ENCODE measurements at places on chromosomes 2 and 18.

GRCh38 chr2:85933753-85934594 is 45.2 kb upstream of the ST3GAL5 start:
- DNase-seq: no peak

DNA sequence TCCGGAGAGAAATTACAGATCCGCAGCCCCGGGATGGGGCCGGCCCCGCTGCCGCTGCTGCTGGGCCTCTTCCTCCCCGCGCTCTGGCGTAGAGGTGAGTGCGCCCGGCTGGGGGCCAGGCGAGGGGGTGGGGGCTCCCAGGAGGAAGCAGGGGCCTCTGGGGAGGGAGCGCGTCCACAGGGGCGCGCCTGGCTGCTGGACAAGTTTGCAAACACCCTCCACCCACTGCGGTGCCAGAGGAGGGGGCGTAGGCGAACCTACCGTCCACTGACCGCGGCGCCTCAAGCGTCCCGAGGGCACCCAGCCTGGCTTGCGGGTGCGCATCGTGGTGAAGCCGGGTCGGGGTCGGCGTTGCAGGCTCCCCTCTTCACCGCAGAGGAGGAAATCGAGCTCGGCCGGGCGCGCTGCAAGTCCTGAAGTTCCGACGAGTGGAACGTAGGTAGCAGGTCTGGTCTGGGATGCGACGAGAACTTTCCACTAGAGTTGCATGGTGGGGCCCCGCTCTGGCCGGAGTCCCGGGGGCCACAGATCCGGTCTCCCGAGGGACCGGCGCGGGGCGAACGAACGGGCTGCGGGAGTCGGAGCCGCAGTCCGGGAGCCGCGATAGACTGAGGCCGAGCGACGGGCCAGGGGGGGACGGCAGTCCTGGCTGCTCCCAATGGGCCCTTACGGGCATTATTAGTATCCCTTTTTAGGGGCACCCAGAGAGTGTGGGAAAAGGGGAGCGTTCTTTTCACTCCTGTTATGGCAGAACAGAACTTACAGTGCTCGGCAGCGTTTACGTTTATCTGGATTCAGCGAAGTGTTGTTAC is 502 bp downstream of the MERTK start:
- DNase-seq: no peak

- no peak for DNase-seq
Observed at GRCh38 chr18:48191494-48191893, 217.7 kb downstream of the ZBTB7C start.

DNA sequence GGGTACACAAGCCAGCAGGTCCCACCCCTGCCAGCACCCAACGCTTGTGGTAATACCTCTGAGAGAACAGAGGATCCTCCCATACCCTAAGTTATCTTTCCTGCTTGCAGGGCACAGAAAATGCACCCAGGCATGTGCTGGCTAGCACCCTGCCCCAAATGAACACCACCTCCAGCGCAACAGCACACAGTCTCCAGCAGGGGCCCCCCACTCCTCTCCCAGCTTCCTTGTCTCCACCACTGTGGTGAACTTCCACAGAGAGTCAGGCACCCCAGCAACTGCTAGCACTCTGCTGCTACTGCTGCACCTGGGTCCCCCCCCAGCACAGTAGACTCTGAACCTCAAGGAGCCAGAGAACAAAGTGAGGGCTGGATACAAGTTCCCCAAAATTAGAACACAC is 216.8 kb upstream of the CNTNAP5 start:
- no peak for DNase-seq

DNA sequence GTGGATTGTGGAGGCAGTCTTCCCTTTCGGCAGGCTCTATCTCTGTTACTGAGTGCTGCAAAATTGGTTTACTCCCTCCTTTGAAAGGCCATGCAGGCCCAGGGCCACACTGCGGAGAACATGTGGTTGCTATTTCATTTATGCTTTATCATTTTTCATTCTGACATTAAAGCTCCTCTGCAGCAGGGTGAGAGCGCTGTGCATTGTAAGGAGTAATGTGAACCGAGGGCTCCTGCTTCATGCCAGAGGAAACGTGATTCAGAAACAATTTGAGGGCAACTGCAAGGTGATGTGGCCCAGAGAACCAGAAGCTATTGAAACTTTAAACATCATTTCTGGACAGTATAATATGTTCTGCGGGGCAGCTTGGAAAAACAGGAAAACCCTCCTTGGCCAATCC is 341.6 kb upstream of the NT5C1B start:
- DNase-seq: no peak

GRCh38 chr2:218229851-218230250 is 12.9 kb downstream of the ARPC2 start:
- no peak for DNase-seq

DNA sequence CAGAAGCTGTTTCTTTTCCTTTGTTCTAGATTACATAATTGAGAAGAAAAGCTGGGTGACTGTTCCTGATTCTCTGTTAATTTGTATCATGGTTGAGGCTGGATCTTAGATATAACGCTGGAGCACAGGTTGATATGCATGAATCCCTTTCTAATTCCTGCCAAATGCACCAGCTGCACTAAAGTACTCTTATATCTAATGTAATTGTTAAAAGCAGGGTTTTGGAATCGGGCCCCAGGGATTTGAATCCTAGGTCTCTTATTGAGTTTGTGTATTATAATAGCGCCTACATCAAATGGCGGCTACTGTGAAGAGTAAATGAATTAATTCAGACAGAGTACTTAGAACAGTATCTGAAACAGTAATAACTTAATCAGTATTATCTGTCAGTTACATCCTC is 80.4 kb downstream of the MC4R start:
- no peak for DNase-seq

DNA sequence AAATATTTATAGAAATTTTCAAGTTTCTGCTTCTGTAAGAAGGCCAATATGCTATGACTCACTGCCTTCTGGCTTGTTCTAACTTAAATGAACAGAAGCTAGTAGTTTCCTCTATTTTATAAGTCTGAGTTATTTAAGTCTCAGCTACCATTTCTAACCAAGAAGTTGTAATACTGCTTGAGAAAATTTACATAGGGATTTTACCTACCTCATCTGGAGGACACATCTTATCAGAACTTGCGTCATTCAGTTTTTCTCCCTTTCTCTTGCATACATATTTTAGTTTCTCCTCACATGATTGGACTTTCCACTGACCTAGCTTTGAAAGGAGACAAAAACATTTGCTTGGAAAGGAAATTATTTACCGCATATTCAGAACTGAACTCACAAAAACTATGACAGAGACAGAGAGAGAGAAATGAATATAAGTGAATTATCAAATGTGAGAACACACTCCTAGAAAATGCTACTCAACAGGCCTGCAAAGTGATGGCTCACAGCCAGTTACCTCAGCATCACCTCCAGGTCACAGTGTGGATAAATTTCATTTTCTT is 81.1 kb upstream of the CD302 start:
- DNase-seq: no peak

- DNase-seq: no peak
Observed at GRCh38 chr18:12420821-12421421, 13.2 kb downstream of the PRELID3A start.

DNA sequence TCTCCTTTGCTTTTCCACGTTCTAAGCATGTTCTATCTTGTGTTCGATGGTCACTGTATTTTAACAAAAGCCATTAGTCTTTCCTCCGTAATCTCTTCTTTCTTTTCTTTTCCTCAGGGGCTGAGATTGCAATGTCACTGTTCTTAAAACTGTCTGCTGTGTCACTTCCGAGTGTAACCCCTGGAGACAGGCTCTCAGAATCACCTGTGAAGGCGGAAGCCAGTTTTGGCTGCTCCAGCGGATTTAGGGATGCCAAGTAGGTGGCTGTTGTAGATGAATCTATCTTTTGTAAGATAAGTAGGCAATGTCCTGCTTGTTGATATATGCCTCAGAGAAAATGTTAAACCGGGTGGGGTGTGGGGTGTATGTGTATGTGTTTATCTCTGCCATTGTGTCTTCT is 94.7 kb upstream of the L3MBTL4 start:
- DNase-seq: no peak

DNA sequence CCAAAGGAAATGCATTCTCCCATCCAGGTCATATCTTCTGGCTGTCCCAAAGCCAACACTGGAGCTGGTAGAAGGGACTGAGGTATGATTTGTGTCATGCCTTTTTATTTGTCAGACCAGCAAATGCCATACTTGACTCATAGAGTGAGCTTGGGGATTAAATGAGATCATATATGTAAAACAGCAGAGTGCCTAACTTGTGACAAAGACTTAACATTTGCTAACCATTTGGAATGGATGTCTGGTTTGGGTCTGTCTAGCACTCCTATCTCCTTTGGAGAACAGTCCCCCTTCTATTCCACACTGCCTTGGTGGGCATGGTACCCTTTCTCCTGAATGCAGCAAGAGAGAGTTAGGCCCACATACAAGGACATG is 128.5 kb upstream of the LGALSL start:
- DNase-seq: no peak

- DNase-seq: no peak
Observed at GRCh38 chr2:98149333-98149697, 62.3 kb downstream of the VWA3B start.

All from AML-193 (cell line).